ENCODE measurements at places on chromosomes 12 and 14. TPM values are rescaled to one million over a fixed set of nuclear protein-coding genes. Genes with fewer than 3 reads are reported as not detected.

The KCTD10 gene
- 43.4 TPM for total RNA-seq

The ART4 gene
- not detected for total RNA-seq

The ZNF891 gene
- 0.55 TPM for total RNA-seq

The SELPLG gene
- total RNA-seq: 0.94 TPM

The GLT1D1 gene
- not detected for total RNA-seq

The B3GNT4 gene
- 0.99 TPM for total RNA-seq

The ADCY6 gene
- 11.4 TPM for total RNA-seq

The COX8C gene
- not detected for total RNA-seq

The APAF1 gene
- total RNA-seq: 11.4 TPM

The PLEKHG7 gene
- not detected for total RNA-seq

The PDE3A gene
- total RNA-seq: 5.6 TPM

The CPNE8 gene
- 11.1 TPM for total RNA-seq

The RILPL2 gene
- 1.9 TPM for total RNA-seq

The KRT75 gene
- total RNA-seq: 0.26 TPM

The IL26 gene
- not detected for total RNA-seq

The TBC1D30 gene
- 2.5 TPM for total RNA-seq

The KRT1 gene
- total RNA-seq: not detected

The CCDC197 gene
- total RNA-seq: not detected

The NOS1 gene
- total RNA-seq: 0.67 TPM

The PRR4 gene
- total RNA-seq: 3.1 TPM

The OTOGL gene
- total RNA-seq: 0.04 TPM

The RFX4 gene
- not detected for total RNA-seq

The TMEM30B gene
- total RNA-seq: 0.21 TPM
